Lung (tissue), 17 donors: ENCODE measurements at places on chromosomes 6 and 20. TPM values are rescaled to one million over a fixed set of nuclear protein-coding genes. Genes with fewer than 3 reads are reported as not detected.

ME1 gene
- 4.9 TPM for total RNA-seq

- no peak for DNase-seq
- H3K4me3 ChIP-seq, result no peak overlapping the region
- H3K27ac ChIP-seq, result no peak overlapping the region
- H3K4me1 ChIP-seq, result no peaks in the 10 kb centered on the region
- no peaks in the 10 kb centered on the region for H3K36me3 ChIP-seq
- H3K27me3 ChIP-seq, result no peaks in the 10 kb centered on the region
Measured at GRCh38 chr6:119395192-119395591, 45.6 kb upstream of the MAN1A1 start.

KIF25 gene
- 0.46 TPM for total RNA-seq

DNA sequence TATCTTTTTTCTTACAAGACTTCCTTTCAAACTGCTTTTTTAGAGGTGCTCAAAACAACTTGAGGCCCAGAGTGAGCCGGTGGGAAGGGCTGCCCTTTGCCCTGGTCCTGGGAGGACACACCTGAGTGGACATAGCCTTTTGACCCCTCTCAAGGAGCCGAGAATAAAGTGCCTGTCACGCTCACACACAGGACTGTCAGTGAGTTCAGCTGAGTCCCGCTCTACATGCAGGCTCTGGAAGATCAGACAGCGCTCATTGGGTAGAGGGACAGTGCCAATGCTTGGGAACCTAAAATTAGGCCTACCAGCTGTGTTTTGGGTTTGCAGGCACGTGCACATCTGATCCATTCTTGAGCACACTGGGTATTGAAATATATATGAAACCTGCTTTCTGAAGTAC lies 387.8 kb downstream of the CD83 start:
- no peak overlapping the region for H3K27ac ChIP-seq
- no peaks in the 10 kb centered on the region for H3K4me1 ChIP-seq
- no peak overlapping the region for H3K4me3 ChIP-seq
- H3K36me3 ChIP-seq, result no peaks in the 10 kb centered on the region
